Cardiac fibroblast (primary cell): ENCODE measurements at places on chromosomes 3 and 15.

- peak; percentile 35 for DNase-seq
Measured at GRCh38 chr15:71678191-71678590, 132.2 kb upstream of the NR2E3 start.

DNA sequence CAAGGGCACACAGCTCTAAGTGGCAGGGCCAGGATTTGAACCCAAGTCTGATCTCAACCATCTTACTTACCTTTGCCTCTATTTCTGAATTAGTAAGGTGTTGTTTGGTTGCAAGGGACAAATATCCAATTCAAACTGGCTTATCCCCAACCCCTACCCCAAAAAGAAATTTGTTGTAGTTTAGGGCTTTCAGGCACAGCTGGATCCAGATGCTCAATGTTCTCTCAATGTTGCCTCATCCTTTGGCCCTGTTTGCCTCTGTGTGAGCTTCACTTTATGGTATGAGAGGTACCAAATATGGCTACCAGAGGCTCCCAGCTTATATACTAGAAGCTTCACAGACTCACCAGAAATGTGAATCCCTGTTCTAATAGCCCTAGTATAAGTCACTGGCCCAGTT is 499.9 kb downstream of the SHQ1 start:
- no peak for DNase-seq

DNA sequence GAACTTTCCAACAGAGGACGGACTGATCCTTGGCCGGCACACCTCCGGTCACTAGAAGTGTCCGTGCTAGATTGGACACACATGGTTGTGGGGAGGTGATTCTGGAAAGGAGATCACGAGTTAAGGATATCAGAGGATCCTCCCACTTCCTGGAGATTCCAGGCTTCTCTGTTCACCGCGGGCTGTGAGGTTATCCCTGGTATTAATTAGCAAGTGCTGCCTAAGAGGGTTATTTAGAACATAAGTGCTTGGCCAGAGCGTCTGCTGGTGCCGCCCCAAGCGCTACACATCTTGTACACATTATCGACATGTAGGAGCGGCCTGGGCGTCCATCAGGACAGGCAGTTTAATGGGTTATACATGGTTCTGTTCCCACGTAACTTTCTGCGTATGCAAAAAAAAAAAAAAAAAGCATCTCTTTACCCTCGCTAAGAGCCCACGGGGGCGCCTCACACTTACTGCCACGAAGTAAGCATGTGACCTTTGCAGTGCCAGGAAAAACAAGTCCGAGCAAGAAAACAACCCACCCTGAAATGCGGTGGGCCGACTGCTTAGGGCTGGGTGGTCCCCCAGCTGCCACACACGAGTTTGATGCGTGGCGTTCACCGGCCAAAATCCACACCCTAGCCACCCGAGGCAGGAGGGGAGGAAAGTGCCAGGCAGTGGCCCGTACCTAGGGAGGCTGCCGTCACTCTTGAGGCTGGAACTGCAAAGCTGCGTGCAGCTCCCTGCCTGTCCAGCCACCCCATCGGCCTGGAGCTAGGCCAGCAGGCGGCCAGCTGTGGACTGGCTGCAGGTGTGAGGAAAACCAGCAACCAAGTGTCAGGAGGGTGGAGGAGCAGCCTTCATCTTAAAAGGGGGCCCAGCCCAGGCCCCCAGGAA is 78.0 kb downstream of the CPN2 start:
- no peak for DNase-seq

DNA sequence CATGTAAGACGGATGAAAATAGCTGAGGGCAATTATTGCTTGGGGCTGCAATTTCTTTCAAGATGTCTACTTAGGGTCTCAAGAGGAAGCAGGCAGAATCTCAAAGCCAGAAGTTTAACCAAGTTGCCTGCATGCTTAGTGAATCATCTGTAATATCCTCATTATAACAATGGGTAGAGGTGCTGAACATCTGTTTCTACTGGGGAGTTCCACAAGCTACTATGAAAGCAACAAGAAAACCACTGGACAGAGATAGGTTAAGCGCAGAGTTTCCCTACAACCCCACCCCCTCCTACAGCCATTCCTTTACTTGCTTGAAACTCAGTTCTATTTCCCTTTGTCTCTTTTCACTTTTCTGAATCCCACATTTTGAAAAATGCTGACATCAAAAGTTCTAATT is 759.4 kb upstream of the GBE1 start:
- DNase-seq, result no peak

DNA sequence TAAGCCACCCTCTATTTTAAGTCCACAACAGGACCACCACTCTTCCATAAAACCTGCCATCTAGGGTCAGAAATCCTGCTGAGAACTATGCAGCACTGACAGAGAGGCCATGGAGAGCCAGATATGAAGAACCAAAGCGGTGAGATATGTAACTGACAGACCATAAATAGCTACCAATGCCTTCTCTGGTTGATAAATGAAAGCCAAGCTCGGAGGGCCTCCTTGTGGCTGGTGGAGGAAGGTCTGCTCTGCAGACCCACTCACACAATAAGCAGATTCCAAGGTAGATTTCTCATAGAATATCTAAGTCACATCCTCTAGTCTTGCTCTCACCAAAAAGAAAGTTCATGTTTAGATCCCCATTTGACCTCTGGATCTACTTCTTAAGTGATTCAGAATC is 38.9 kb downstream of the RYK start:
- DNase-seq, result peak; percentile 67

DNA sequence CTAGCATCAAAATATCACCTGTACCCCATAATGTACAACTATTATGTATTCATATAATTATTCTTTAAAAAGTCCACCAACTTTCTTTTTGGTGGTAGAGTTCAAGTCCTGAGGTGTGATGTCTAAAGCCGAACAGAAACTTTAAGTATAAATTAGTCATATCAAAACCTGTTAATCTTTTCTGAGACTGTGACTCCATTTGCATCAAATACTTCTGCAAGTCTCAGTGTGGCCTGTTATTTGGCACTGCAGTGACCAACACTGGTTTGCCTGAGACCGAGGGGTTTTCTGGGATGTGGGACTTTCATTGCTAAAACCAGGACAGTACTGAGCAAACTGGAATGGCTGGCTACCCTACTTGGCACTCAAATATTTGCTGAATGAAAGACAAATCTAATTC is 7.3 kb downstream of the NGLY1 start:
- DNase-seq, result no peak

DNA sequence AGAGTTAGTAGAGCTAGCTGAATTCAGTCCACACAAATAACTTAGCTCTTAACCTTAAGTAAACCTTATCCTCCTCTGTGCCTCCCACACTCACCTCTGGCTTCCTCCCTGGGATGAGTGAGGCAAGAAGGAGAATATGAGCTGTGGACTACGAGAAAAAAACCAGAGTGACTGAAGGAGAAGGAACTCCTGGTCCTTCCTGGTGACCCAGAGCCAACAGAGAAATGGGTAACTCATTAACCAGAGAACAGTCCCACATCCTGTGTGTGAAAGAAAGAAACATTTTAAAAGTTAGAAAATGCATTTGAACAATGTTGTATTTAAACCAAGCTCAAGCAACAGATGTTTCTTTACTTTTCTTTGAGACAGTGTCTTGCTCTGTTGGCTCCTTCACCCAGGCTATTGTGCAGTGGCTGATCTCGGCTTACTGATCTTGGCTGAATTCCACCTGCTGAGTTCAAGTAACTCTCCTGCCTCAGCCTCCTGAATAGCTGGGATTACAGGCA is 27.5 kb upstream of the FAM81A start:
- peak; percentile 7 for DNase-seq

- DNase-seq, result no peak
Measured at GRCh38 chr3:124829819-124830554, 57.2 kb downstream of the ITGB5 start.

GRCh38 chr3:69182588-69183316 is 60.4 kb upstream of the LMOD3 start:
- DNase-seq, result peak; percentile 85

GRCh38 chr3:186315581-186316354 is 46.3 kb downstream of the DGKG start:
- no peak for DNase-seq

GRCh38 chr3:126137490-126138130 is 42.8 kb downstream of the ALDH1L1 start:
- DNase-seq, result no peak

DNA sequence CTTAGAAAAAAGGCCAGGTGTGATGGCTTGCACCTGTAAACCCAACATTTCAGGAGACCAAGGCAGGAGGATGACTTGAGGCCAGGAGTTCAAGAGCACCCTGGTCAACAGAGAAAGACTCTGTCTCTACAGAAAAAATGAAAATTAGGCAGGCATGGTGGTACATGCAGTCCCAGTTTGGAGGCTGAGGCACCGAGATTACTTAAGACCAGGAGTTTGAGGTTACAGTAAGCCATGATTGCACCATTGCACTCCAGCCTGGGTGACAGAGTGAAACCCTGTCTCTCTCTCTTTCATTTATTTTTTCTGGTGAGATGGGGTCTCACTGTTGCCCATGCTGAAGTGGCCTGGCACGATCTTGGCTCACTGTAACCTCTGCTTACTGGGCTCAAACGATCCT is 24.7 kb downstream of the IP6K1 start:
- no peak for DNase-seq

GRCh38 chr3:137041686-137042085 is 83.9 kb downstream of the IL20RB start:
- DNase-seq, result no peak

- no peak for DNase-seq
Measured at GRCh38 chr3:22265403-22265802, 514.4 kb upstream of the ZNF385D start.

GRCh38 chr3:114206342-114206741 is 27.5 kb upstream of the DRD3 start:
- DNase-seq, result no peak

DNA sequence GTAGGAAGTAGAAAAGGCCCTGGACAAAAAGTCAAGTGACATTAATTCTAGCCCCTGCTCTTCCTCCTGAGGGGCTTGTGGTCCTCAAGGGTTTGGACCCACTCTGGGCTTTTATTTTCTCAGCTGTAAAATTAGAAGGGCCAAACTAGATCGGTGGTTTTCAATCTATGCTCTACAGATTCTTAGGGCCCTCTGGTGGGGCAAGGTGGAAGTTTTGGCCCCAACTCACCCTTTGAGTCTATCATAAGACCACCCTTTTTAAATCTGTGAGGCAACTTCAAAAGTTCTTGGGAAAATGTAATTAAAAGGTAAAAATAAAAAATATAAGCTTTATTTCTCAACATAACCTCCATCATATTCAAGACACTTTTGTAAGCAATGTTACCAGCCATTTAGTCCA is 25.6 kb upstream of the CFAP161 start:
- no peak for DNase-seq

- DNase-seq, result peak; percentile 61
Measured at GRCh38 chr15:89299896-89300295, 34.7 kb downstream of the POLG start.

DNA sequence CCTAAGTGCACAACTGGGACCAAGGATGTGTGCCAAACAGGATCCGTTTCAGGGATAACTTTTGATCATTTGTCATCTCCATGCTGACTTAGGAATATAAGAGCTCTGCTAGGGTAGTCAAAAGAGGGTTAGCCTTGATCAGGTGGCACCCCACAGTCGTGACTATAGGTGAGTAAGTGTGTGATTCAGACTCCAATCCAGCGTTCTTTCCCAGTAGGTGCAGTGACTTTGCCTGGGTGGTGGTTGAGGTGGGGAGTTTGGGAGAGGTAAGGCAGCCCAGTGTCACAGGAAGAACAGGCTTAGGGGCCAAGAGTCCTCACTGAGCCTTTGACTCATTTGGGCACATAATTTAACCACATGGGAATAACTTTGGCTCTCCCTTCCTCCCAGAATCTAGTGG is 51.0 kb downstream of the CHDH start:
- no peak for DNase-seq

DNA sequence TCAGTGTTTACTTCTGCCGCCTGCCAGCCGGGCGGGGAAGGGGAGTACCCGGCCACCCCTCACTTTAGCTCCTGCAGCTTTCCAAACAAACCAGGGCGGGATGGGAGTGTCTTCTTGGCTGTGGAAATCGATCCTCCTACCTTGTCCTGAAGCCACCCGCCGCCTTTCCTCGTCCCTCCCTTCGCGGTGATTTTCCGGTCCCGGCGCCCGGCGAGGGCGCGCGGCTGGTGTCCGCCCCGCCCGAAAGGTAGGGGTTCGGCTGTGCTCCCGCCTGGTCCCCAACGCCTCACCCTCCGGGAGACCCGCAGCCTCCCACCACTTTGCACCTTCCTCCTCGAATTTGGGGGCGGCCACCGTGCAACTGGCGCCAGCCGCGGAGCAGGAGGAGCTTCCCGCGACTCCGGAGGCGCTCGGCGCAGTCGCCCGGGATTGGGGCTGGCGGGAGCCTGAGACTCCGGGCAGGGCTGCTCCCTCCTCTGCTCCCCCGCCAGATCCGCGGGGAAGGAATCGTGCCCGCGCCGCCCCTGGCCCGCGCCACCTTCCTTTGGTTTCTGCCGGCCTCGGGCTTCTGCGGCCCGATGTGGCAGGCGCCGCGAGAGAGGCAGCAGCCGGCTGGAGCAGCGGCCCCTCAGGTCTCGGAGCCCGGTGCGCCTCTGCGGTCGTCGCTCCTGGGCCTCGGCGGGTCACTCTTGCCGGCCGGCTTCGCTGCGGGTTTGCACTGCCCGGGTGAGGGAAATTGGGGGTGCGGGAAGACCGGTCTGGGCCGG is 30.7 kb upstream of the ST3GAL6 start:
- DNase-seq, result peak; percentile 50

DNA sequence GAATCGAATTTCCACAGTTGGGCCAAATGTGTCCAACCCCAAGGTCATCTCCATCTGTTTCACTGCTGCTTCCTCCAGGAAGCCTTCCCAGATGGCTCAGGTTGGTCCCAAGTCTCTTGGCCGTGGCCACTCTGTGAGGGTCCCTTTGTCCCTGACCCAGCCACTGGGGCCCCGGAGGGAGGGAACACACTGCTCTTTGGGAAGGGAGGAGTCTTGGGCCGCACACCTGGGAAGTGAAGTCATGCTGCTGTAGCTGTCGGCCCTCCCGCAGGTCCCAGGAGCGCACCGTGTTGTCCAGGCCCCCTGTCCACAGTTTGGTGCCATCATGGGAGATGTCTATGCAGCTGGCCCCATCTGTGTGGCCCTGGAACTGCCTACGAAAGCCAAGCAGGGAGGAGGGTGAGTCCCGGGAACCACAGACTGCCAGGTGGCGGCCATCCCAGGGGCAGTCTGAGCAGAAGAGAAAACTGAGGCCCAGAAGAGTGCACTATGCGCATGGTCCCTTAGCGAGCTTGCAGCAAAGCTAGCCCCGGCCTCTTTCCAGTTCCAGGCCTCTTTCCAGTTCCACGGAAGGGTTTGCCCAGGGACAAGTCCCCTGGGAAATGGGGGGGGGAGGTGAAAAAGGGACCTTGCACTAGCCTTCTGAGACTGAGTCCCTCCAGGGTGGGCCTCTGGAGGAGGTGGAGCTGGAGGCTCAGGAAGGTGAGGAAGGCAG is 44.6 kb downstream of the TLE3 start:
- DNase-seq, result no peak

DNA sequence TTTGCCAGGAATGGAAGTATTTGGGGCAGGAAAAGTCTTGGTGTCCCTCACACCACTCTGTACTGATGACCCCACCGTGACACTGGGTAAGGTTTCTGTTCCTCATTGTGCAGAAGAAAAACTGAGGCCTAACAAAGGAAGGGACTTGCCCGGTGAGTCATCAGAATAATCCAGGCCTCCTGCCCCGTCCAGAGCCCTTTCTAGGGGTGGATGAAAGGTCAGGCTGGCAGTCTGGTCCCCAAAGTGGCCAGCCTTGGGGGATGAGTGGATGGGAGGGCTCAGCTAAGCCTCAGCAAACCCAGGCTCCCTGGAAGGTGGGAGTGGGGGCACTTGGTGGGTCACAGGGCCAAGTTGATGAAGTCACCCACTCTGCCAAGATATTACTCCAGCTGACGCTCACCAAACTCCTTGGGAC is 2.3 kb upstream of the DNAH1 start:
- DNase-seq, result peak; percentile 52

- DNase-seq, result peak; percentile 92
Measured at GRCh38 chr3:16448639-16449070, 64.8 kb downstream of the RFTN1 start.

GRCh38 chr15:48641416-48641815 is 4.1 kb downstream of the FBN1 start:
- peak; percentile 60 for DNase-seq
